ENCODE measurements at places on chromosomes 4 and X. TPM values are rescaled to one million over a fixed set of nuclear protein-coding genes. Genes with fewer than 3 reads are reported as not detected.
A peak's percentile ranks its signal among the peaks of the same experiment; 100 is the strongest.

GRCh38 chrX:114973013-114973412 is 44.4 kb downstream of the IL13RA2 start:
- no peak for DNase-seq

GRCh38 chr4:85928775-85929591 is 430.9 kb downstream of the MAPK10 start:
- DNase-seq: no peak

- no peak for DNase-seq
Measured at GRCh38 chr4:94536049-94536448, 84.3 kb downstream of the PDLIM5 start.

GRCh38 chr4:141705747-141706377 is 69.5 kb downstream of the IL15 start:
- no peak for DNase-seq

GRCh38 chr4:147318586-147318985 is 162.3 kb upstream of the EDNRA start:
- no peak for DNase-seq

The WDR1 gene
- total RNA-seq: 245 TPM

DNA sequence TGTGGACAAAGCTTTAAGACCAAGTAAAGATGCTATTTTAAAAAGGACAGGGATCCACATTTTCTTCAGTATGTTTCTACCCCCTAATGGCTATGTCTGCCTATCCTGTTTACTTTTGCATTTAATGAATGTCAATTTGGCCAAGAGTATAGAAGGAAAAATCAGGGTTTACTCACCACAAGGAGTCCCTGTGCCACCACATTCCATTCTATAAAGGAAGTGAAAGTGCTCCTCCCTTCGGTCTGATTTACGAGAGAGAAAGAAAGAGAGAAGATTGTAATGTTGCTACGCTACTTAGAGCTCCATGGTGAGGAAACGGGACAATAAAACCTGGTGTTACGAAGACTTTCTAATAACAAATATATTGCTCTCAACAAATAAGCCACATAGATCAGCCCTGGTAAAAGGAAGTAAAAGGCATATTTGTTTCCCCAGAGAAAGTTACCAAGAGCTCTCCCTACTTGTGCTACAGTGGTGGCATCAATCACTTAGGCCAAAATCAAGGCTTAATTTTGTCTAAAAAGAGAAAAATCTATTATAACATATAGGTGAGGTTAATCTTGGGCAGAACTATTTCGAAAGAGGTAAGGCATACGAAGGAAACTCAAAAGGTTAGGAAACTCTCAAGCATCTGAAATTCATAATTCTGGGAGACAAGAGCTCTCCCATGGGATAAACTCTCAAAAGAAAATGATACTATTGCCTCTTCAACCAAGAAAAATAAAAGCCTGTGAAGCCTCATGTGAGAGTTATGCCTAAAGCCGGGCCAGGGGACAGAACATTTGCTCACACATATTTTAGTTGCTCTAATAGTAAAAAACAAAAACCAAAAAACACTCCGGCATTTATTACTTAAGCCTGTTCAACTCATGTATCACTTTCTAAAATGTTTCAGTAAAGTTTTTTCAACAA is 29.5 kb downstream of the TAPT1 start:
- DNase-seq: no peak

The FATE1 gene
- 0.67 TPM for total RNA-seq

DNA sequence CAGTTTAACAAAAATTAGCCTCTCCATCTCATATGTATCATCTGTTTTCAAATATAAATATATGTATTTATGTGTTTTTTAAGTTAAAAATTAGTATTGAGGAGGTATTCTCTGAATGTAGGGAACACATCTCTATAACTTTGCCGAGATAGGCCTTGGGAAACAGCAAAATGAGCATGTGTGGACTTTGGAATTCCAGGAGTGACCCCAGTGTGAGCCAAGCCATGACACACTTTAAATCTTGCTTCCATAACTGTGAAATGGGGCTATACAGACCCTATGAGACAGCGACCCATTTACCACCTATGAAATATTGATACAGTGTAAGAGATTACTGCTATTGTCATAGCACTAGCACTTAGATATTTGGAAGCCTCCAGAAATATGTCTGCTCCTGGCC is 58.8 kb downstream of the FRMPD4 start:
- no peak for DNase-seq

GRCh38 chr4:73763877-73764276 is 23.5 kb downstream of the CXCL8 start:
- no peak for DNase-seq

- DNase-seq: no peak
Measured at GRCh38 chrX:134676436-134676835, 18.2 kb upstream of the PLAC1 start.

The MAGEA9B gene
- not detected for total RNA-seq

GRCh38 chrX:113033966-113034680 is 193.5 kb upstream of the AMOT start:
- DNase-seq: no peak

The AVPR2 gene
- 3.3 TPM for total RNA-seq

The SPINK2 gene
- total RNA-seq: not detected

DNA sequence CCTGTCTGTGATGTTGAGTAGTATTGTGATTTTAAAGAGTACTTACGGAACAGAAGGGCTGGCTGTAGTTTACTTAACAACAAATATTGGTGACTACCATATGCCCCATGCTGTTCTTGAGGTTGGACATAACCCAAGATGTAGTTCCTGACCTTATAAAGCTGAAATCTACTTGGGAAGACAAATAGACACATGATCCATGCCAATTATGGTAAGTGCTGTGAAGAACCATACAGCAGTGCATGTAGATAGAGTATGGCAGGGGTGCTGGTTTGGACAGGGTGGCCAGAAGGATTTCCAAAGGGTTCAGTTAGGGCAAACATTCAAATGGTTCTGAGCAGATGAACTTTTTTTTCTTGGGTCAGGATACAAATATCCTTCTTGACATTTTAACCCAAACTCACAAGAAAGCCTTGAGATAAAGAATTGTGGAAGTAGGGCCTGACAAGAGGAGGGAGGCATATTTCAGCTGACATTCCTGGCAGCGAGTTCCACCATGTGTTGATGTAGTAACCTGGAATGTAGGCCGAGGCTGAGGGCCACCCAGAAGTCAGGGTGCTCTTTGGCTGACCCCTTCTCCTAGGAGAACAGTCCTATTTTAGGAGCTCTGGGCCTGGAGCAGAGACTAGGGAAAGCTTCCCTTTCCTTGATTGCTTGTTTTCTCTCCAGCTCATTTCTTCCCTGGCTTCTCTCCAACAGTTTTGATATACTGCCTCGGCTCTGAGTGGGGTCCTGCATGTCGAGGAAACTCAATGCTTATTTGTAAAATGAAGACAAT is 74.2 kb downstream of the FREM3 start:
- DNase-seq: peak; percentile 80

The AMBN gene
- total RNA-seq: not detected

The RENBP gene
- total RNA-seq: 8.6 TPM

The SPANXB1 gene
- total RNA-seq: not detected

- DNase-seq: no peak
Measured at GRCh38 chr4:147518846-147519767, 38.2 kb downstream of the EDNRA start.

GRCh38 chrX:15438332-15438731 is 54.1 kb upstream of the VEGFD start:
- no peak for DNase-seq

The DDX53 gene
- not detected for total RNA-seq

DNA sequence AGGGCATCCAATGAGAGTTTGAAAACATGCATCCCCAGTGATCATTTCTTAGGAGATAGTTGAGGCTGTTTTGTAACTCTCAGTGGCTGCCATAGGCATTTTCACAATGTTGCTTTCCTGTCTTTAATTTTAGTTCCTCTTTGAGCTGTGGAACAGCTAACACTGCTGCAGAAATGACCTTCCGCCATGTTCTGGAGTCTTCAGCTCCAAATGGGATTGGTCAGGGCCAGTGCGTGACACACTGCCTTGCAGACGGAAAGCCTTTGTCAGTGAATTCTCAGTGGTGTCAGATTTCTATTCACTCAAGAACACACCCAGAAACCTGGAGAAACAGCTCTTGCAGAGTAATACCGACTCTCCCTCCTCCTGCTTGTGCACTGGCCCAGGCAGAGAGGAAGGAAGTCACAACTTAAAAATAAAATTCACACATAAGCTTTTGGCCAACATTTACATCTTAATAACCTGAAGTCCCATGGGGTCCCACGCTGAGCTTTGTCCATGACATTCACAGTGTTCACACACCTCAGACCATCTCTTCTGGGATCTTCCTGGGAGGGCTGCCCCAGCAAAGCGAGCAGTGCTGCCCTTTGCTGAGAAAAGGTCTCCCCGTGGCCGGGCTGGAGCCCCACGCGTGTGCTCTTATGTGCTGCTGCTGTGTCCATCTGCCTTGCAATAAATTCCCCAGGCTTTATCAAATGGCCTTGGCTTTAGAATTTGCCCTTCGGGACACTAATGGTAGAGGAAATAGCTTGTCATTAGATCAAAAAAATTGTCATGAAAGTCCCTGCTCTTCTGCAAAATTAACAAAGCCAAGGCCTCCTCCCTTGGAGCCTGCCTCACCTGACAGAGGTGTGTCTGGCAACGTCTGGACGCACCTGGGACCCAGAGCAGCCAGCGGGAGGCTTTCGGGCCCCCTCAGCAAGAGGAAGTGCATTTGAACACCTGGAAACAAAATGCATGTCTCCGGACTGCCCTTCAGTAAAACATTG is 126.8 kb downstream of the IRF2 start:
- DNase-seq: no peak

The CTAG1B gene
- not detected for total RNA-seq

GRCh38 chr4:12770351-12770750 is 713.8 kb downstream of the RAB28 start:
- DNase-seq: no peak

DNA sequence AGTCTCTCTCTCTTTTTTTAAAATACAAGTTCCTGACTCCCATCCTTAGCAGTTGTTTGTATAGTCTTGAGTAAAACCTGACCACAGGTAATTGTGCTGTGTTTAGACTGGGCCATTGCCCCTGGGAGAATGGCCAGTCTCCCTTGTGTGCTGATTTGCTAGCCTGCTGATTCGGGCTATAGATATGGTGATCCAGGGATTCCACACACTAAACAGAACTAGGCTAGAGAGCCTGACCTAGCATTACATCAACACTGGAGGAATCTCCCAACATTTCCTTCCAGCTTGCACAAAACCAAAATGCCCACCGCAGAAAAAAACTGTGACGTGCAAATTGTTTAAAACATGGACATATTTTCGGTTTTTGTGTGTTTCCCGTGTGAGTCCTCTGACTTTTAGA is 5.1 kb downstream of the UPRT start:
- no peak for DNase-seq

GRCh38 chrX:12981880-12982279 is 7.0 kb downstream of the TMSB4X start:
- DNase-seq: no peak

DNA sequence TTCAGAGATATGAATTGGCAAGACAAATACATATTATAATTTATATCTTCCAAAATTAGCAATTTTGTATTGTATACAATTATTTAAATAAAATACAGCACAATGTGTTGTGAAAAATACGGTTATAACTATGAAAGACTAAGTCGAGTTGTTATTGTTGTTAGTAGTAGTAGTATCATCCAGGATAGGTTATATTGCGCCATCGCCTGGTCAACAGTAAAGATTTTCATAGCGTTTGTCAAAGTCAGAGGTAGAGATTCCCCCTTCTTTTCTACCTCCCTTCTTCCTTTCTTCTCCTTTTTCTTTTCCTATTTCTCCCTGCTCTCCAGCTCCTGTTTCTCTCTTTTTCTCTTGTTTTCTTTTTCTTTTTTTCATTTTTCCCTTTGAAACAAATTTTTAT is 499.1 kb upstream of the EPHA5 start:
- no peak for DNase-seq

DNA sequence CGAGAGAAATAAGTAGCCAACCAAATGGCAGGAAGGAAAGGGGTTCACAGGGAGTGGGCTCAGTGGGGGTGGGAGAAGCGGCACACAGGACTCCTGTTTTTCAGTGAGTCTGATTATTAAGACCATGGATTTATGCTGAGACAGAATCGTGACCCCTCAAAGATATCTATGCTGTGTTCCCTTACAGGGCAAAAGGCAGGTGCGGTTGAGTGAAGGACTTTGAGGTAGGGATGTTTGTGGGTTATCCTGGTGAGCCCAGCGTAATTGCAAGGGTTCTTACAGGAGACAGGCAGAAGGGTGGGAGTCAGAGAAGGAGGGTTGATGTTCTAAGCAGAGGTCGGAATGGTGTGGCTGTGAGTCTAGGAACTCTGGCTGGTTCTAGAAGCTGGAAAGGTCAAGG is 73.0 kb downstream of the EVC start:
- peak; percentile 27 for DNase-seq

- no peak for DNase-seq
Measured at GRCh38 chrX:101449279-101449678, 36.0 kb upstream of the ARMCX4 start.

DNA sequence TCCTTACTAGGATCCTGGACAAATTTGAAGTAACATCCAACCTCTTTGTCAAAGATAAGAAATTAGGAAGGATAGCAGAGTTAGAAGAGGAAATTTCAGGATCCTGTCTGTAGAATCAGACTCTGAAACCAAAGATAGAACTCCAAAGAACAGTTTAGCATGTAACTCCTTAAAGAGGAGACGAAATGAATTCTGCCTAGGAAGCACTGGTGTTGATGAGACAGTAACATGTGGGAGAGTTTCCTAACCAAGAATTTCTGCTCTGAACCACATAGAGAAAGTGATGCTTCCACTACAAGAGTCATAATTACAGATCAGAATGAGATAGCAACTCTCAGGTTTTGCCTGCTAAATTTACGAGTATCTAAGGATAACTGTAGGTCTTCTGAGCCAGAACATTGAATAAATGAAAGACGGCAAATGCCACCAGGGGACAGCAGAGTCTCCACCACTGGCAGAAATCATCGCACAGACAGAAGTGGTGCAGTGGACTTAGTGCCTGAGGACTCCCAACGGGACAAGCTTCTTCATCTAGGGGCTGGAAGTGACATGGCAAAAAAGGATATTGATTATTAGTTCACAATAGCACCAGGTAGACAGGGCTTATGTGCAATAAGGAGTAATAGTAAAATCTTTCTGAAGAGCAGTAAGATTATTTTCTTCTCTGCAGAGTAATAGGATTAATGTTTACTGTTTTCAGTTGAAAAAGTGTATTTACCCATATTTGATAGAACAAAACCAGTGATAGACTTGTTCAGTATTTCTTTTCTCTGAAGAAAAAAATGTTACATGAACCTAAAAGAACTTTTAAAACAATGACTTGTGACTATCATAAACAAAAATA is 6.7 kb upstream of the PPID start:
- no peak for DNase-seq

The DGAT2L6 gene
- not detected for total RNA-seq

DNA sequence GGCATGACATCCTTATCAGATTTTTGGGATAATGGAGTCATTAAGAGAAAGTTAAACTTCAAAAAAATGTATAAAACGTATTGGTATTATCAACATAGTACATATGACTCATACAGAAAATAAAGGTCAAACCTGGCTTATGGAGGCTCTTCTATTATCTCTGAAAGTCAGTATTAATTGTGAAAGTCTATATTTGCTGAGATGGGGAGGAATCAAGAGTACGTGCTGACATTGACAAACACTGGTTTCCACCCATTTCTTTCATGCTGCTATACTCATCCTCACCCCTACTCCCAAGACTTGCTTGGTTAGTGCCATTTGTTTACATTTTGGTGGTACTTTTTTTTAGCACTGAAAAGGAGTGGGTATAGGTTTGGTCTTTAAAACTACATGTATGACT is 30.8 kb upstream of the PLA2G12A start:
- DNase-seq: no peak

GRCh38 chr4:166957451-166957850 is 276.8 kb downstream of the SPOCK3 start:
- DNase-seq: no peak

All from cardiac septum (tissue), 1 donor.